H7 (cell line): ENCODE measurements at places on chromosomes 4 and X. TPM values are rescaled to one million over a fixed set of nuclear protein-coding genes. Genes with fewer than 3 reads are reported as not detected.

Gene NDST4
- not detected in 2 replicates for total RNA-seq

Gene SUPT20HL1
- not detected in 2 replicates for total RNA-seq

GRCh38 chr4:121642292-121642691 is 54.5 kb downstream of the ANXA5 start:
- no peak for DNase-seq

GRCh38 chr4:38188631-38189101 is 228.5 kb downstream of the PTTG2 start:
- no peak for DNase-seq

Gene SMIM31
- not detected in 2 replicates for total RNA-seq

DNA sequence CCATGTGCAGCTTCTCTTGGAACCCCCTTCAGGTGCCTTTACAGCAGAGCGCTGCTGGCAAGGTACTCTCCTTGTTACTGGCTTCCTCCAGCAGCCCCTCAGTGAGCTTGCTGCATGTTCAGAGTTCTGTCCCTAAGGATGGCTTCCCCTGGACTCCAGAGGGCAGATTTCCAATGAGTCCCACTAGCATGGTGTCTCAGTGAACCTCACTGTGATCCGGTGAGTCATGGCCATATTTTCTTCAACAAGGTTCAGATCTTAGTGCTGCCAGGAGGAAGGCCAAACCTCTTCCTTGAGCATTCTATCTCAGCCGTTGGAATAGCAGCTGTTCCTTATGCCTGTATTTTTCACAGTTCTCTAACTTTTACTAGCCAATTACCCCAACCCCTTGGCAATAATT is 98.8 kb downstream of the CASK start:
- no peak for DNase-seq
